Astrocyte (in vitro differentiated cells and primary cell): ENCODE measurements at places on chromosomes 16 and 17. TPM values are rescaled to one million over a fixed set of nuclear protein-coding genes. Genes with fewer than 3 reads are reported as not detected.

The NUTF2 gene
- 214 and 224 TPM in 2 replicates for total RNA-seq

The MAP2K3 gene
- total RNA-seq, result 35.5 and 44.3 TPM in 2 replicates

The MIF4GD gene
- 3.9 and 5.0 TPM in 2 replicates for total RNA-seq

The EVPLL gene
- not detected in 2 replicates for total RNA-seq

The IGFBP4 gene
- 134 and 142 TPM in 2 replicates for total RNA-seq

The TBC1D3B gene
- total RNA-seq, result 6.3 and 9.8 TPM in 2 replicates

The CCL1 gene
- not detected in 2 replicates for total RNA-seq

The KLHL10 gene
- not detected in 2 replicates for total RNA-seq

The FMNL1 gene
- 4.0 and 4.7 TPM in 2 replicates for total RNA-seq

The ACSM2A gene
- 0.14 TPM in 1 of 2 replicates, not detected in the other for total RNA-seq

The HCRT gene
- not detected in 2 replicates for total RNA-seq

The KRT39 gene
- total RNA-seq, result not detected in 2 replicates

The CDRT15L2 gene
- not detected in 2 replicates for total RNA-seq

The ZPBP2 gene
- total RNA-seq, result not detected in 2 replicates

The WFIKKN1 gene
- total RNA-seq, result 0.43 and 0.89 TPM in 2 replicates

The ZNF597 gene
- total RNA-seq, result 3.9 and 4.7 TPM in 2 replicates

The MEIOB gene
- 0.16 TPM in 1 of 2 replicates, not detected in the other for total RNA-seq

The CES5A gene
- not detected in 2 replicates for total RNA-seq

The ITGB4 gene
- total RNA-seq, result 2.1 and 6.6 TPM in 2 replicates

The C17orf67 gene
- total RNA-seq, result 2.2 and 2.8 TPM in 2 replicates

The CHRNE gene
- 0.20 and 0.43 TPM in 2 replicates for total RNA-seq

The TLCD2 gene
- total RNA-seq, result 5.9 and 6.0 TPM in 2 replicates

The VAMP2 gene
- 28.0 and 31.3 TPM in 2 replicates for total RNA-seq

The ZNF267 gene
- 16.5 and 19.6 TPM in 2 replicates for total RNA-seq

The GPR142 gene
- not detected in 2 replicates for total RNA-seq

The CCL15 gene
- total RNA-seq, result not detected in 2 replicates

The CA5A gene
- total RNA-seq, result not detected in 2 replicates

The KCNJ16 gene
- total RNA-seq, result 0.73 and 1.5 TPM in 2 replicates

The KRT24 gene
- total RNA-seq, result not detected in 2 replicates

The GDPD1 gene
- total RNA-seq, result 4.2 and 4.7 TPM in 2 replicates

The HBA1 gene
- 1.6 TPM in 1 of 2 replicates, not detected in the other for total RNA-seq

The SSTR5 gene
- total RNA-seq, result not detected in 2 replicates

The CACNB1 gene
- 16.6 and 16.9 TPM in 2 replicates for total RNA-seq

The INTS2 gene
- total RNA-seq, result 9.3 and 9.9 TPM in 2 replicates

The TPSG1 gene
- total RNA-seq, result not detected in 2 replicates

The RNF157 gene
- 1.4 and 1.8 TPM in 2 replicates for total RNA-seq

The ABCC11 gene
- 0.29 and 0.32 TPM in 2 replicates for total RNA-seq

The KIF18B gene
- total RNA-seq, result 0.82 and 1.8 TPM in 2 replicates

The CREBBP gene
- 42.6 and 53.0 TPM in 2 replicates for total RNA-seq

The TNP2 gene
- total RNA-seq, result not detected in 2 replicates

The RAP1GAP2 gene
- total RNA-seq, result 7.8 and 8.6 TPM in 2 replicates

The SHPK gene
- total RNA-seq, result 6.8 and 7.8 TPM in 2 replicates

The OMG gene
- not detected in 2 replicates for total RNA-seq

The DLX4 gene
- total RNA-seq, result not detected in 2 replicates

The TBC1D3I gene
- 0.11 and 0.58 TPM in 2 replicates for total RNA-seq

The NPIPA1 gene
- 111 and 114 TPM in 2 replicates for total RNA-seq

The OR1A1 gene
- total RNA-seq, result not detected in 2 replicates

The PPP1R27 gene
- 0.65 TPM in 1 of 2 replicates, not detected in the other for total RNA-seq

The PPL gene
- 5.8 and 12.3 TPM in 2 replicates for total RNA-seq

The AGRP gene
- not detected in 2 replicates for total RNA-seq
